Frontal cortex (tissue), 4 donors: ENCODE measurements at places on chromosomes 4 and X. TPM values are rescaled to one million over a fixed set of nuclear protein-coding genes. Genes with fewer than 3 reads are reported as not detected.

RBMXL3 gene
- not detected for total RNA-seq

MAGEA8 gene
- not detected for total RNA-seq

RHOXF1 gene
- total RNA-seq, result not detected

DNA sequence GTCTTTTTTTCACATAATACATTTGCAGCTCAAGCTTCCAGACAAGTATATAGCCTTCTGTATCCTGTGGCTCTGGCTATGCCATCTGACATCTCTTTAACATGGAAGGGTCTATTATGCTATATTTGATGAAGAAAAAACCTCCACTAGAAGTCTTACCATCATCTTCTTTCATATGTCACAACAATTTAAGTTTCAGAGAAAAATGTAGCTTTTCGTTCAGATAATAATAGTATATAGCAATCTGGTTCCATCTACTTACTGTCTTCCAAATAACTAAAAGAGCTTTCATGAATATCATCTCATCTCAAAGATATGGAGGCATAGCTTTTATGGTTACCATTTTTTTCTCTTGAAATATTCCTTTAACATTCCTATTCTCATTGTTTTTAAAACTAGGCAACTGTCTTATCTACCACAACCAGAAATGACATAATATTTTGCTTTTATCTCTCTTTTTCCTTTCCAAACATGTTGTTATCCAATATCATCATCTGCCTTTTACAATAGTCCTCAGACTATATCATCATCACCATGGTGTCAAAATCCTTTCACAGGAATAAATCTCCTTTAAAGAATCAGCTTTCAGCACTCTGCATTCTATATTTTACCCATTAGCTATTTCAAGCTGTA, 1005.1 kb downstream of the PDHA2 start:
- no peak for DNase-seq

DNA sequence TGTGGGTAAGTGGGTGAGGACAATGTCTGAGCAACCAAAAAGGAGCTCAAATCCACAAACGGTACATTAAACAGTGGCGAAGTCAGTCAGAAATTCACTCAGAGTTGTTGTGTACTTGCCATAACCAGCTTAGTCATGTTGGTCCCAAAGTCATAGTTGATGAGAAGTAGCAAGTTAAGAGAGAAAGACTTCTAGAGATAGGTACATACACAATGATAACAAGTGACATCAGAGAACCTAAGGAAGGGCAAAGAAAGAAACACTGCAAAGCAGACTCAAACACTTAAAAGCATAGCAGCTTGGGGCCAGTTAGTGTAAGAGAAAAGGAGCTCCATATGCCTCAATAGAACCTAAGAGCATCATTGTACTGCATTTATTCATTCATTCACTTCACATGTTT, 30.2 kb downstream of the DYNLT3 start:
- DNase-seq, result no peak
